Effector memory CD4-positive, alpha-beta T cell (primary cell): ENCODE measurements at places on chromosomes 12 and 14.

- no peak for DNase-seq
Observed at GRCh38 chr12:20220339-20220738, 148.0 kb upstream of the PDE3A start.

GRCh38 chr14:33768458-33768830 lies 182.4 kb downstream of the EGLN3 start:
- no peak for DNase-seq

DNA sequence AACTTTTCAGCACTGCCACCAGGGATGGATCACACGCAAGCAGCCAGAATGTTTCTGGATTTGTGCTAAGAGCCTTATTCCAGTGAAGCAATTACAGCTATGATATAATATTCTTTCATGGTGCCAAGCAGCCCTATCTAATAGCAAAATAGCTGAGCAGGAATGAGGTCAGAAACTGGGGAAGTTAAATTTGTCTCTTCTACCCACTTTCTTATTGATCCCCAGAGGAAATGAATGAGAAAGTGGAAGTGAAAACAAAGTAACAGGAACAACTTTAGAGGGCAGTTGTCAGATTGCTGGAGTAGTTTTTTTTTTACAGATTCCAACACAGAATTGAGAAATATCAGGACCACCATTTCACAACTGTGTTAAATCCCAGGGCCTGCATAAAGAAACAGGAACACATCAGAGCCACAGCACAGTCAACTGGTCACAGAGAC lies 44.8 kb downstream of the GCH1 start:
- no peak for DNase-seq

DNA sequence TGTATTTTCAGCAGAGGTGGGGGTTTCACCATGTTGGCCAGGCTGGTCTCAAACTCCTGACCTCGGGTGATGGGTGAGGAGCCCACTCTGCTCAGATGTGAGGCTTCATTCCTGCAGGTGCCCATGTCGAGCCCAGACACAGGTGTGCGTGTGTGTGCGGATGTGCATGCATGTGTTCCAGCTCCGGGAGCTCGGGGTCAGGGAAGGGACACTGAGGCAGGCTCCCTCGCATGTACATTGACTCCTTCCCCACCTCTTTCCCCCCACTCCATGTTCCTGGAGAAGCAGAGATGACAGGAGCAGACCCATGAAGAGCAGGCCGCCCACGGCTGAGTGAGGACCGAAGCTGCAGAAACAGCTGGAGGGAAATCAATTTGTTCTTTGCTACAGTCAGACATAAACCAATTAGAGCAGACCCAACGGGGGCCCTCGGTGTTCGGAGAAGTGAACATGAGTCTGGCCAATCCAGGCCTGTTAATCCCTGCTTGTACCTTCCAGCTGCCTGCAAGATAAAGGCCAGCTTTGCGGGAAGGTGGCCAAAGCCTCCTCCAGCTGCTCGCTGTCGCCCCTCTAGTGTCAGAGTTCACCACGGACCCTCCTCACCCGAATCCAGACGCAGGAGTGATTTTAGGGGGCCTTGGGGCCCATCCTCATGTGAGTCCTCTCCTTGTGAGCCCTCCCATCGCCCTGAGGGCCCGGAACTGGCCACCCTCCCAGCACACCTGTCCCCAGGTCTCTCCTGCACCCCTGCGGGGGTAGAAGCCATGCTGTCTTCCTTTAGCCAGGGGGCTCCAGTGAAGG lies 321.0 kb upstream of the RTL1 start:
- DNase-seq: no peak

DNA sequence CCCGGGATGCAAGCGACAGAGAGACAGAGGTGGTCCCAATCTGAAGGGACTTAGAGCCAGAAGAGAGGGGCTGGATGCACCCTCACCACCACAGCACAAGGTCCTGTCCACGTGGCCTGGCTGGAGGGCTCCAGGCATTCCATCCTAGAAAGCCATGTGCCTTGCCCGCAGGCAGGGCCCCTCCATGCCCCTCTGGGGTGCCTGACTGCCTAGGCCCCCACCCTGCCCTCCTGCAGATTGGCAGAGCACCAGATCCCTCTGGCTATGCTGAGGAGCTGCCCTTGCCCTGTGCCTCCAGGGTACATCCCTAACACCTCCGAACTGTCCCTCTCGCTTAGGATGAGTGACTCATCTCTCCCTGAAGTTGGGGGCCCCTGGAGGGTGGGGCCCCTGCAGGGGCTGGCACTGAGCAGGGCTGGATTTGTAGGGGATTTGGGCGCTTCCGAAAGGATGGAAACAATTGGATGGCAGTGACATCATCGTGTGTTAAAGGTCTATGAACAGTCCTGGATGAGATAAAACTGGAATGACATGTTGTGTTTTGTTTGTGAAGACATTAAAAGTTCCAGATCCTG lies 50.9 kb downstream of the CHGA start:
- no peak for DNase-seq

- DNase-seq: no peak
Observed at GRCh38 chr14:64728856-64729255, 24.6 kb downstream of the PLEKHG3 start.

DNA sequence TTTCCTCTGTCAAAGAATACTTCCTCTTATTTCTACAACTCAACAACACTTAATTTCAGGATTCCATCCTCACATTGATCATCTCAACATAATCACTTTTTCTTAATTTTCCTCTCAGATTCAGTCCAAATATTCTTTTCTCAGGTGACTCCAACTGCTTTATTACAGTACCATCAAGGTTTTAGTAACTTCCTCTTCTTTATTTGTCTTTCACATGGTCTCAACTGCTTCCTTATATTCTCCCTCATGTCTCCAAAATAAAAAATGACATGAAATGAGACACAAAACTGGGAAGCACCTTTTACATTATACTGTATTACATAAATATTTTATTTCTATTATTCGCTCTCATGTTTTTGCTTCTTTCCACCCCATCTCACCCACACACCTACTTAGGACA lies 55.5 kb downstream of the PPP2R5E start:
- DNase-seq: no peak

- no peak for DNase-seq
Observed at GRCh38 chr12:39037115-39037514, 131.7 kb upstream of the CPNE8 start.

DNA sequence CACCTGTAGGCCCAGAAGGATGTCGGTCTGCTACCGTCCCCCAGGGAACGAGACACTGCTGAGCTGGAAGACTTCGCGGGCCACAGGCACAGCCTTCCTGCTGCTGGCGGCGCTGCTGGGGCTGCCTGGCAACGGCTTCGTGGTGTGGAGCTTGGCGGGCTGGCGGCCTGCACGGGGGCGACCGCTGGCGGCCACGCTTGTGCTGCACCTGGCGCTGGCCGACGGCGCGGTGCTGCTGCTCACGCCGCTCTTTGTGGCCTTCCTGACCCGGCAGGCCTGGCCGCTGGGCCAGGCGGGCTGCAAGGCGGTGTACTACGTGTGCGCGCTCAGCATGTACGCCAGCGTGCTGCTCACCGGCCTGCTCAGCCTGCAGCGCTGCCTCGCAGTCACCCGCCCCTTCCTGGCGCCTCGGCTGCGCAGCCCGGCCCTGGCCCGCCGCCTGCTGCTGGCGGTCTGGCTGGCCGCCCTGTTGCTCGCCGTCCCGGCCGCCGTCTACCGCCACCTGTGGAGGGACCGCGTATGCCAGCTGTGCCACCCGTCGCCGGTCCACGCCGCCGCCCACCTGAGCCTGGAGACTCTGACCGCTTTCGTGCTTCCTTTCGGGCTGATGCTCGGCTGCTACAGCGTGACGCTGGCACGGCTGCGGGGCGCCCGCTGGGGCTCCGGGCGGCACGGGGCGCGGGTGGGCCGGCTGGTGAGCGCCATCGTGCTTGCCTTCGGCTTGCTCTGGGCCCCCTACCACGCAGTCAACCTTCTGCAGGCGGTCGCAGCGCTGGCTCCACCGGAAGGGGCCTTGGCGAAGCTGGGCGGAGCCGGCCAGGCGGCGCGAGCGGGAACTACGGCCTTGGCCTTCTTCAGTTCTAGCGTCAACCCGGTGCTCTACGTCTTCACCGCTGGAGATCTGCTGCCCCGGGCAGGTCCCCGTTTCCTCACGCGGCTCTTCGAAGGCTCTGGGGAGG lies at the start of gene LTB4R:
Gene LTB4R (plus strand): TSS at position 857 of the 959 bp plus-strand sequence. CDS start 4,150 bp downstream, outside the sequence.
- DNase-seq: peak; percentile 67
